ENCODE measurements at places on chromosomes 11 and 22.

GRCh38 chr11:71557257-71557656 is 8.1 kb upstream of the KRTAP5-10 start:
- DNase-seq = no peak

DNA sequence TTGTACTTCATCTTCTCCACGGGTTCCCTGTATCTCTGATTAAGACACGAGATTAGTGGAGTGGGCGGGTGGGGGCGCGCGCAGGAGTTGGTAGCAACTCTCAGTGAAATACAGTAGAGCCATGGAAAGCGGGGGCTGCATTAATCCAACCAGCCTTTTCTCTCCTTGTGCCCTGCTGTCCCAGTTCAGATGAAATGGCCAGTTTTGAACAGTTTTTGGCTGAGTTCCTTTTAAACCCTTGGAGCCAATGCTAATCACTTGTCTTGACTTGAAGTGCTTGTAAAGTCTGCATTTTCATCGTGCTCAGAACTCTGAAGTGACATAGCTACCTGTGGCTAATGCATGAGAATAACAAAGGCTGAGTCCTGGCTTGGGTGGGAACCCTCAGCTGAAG is 734 bp upstream of the TMEM123 start:
- no peak for DNase-seq

- DNase-seq = no peak
Measured at GRCh38 chr22:25008666-25009065, 56.1 kb downstream of the KIAA1671 start.

DNA sequence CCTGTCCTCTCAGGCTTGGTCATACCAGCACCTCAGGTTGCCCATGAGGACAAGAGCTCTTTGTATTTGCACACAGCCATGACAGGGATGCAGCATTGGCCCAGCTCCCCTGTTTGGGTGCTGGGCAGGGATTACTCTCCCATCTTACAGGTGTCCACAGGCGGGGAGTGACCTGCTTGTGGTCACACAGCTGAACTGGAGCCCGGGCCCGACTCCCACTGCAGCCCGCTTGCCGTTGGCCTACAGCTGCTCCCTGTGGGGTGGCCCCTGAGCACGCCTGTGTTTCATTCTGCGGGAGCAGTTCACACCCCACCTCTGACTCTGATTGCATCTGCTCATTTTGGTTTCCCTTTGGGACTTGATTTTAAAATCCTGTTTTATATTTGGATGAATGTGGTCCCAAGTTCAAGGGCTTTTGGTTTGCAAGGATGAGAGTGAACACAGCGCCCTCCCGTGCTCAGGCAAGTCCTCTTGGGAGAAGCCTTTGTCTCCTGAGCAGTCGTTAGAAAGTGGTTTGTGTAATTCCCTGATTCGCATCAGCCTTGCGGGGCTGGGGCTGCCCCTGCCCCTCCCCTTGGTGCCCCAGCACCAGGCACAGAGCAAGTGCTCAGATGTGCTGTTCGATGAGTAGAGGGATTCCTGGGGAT is 9.3 kb downstream of the PICK1 start:
- no peak for DNase-seq

DNA sequence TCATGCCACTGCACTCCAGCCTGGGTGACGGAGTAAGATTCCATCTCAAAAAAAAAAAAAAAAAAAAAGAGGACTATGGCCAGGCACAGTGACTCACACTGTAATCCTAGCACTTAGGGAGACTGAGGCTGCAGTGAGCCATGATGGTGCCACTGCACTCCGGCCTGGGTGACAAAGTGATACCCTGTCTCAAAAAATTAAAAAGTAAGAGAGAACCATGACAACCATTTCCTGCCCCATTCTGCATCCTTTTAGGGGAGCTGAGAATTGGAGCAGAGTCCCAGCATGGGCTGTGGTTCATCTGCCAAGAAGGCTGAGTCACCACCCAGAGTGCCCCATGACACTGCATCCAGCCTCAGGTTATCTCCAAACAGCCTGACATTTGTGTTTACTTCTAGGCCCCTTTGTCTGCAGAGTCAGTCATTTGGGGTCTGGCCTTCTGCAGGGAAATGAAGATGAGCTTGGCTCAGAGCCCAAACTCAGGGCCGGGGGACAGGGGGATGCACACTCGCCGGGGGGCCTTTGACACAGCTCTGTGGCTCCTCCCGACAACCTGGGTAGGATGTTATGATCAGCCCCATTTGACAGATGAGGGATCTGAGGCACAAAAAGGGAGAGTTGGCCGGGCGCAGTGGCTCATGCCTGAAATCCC is 4.7 kb downstream of the CSDC2 start:
- DNase-seq = no peak

DNA sequence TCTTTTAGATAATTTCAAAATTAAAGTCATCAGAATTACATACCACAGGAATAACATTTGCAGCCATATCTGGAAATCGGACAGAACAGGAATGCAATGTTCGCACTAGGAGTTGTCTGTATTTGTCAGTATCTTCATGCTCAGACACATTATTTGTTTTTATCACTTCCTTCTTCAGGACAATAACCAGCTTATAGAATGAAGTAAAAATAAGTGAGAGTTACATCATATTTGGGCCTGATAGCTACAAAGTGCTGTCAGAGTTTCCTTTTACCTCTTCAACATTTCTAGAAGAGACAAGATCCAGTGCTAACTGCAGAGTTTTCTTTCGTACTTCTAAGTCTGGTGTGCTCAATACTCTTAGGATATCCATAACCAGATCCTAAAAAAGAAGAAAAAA is 18.9 kb downstream of the COPB1 start:
- DNase-seq = no peak

DNA sequence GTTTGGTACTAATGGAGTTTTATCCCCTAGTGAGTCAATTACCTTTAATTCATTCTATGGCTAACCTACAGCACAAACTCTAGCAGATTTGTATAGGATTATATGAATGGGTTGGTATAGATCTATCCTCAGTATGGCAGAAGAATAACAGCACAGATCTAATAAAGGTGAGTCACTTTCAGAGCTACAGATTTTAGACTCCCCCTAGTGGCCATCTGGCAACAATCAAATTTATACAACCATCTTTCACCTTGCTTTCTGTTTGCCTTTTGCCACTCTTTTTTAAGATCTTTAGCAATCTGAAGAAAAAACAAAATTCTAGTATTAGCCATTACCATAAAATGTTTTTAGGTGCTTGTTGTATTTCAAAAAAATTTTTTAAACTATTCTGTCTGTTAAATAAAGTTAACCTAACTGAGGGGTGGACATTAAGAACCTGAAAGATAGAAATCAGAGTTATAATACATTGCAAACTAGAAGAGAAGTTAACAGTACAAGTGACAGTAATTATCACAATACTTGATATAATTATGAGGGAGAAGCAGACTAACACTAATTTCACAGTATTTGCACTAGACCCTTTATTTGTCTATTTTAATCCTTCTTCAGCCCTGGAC is 25.8 kb downstream of the DDIAS start:
- DNase-seq = no peak

- DNase-seq = no peak
Measured at GRCh38 chr11:129408865-129409444, 33.3 kb downstream of the BARX2 start.

GRCh38 chr11:11976481-11977127 is 31.8 kb downstream of the DKK3 start:
- no peak for DNase-seq

- no peak for DNase-seq
Measured at GRCh38 chr22:18057568-18058209, 20.1 kb upstream of the PEX26 start.

GRCh38 chr22:28268171-28268570 is 349.1 kb upstream of the PITPNB start:
- DNase-seq = no peak

GRCh38 chr22:32589007-32589406 is 114.4 kb downstream of the FBXO7 start:
- no peak for DNase-seq

GRCh38 chr22:17785185-17786184 is 11.2 kb upstream of the BID start:
- no peak for DNase-seq

DNA sequence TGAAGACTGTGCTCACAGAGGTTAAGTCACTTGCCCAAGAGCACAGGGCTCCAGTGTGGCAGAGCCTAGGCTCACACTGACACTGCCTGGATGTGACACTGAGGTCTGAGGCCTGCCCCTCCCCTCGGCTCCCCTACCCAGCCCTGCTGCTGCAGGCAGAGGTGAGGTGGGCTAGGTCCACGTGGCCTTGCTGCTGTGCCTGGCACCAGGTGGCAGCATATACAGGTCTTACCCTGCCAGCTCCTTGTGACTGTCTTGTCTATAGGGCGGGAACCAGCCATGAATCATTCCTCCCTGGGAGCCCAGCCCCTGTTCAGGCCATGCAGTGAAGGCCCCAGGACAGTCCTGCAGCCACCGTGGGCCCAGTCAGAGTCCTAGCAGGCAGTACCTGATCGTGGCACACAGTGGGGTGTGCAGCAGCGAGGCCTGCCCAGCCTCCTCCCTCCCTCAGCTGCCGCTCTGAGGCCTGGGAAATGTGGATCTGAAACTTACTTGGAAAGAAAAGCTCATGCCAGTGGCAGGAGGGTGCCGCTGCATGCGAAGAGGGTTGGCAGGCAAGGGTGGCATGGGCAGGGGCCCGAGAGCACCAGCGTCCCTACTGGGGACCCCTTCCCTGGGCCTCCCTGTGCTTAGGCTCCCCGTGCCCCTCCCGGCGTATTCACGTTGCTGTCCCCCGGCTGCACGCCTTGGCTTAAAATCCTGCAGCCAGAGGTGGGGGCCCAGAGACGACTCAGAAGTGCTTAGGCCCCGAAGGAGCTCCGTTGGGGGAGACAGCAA is 1.2 kb upstream of the CERK start:
- DNase-seq = no peak

Data from left renal cortex interstitium (tissue), 4 donors.